ENCODE measurements at places on chromosomes 3 and 15.
A peak's percentile ranks its signal among the peaks of the same experiment; 100 is the strongest.

GRCh38 chr15:55434989-55435825, 26.9 kb downstream of the PIERCE2 start:
- no peak overlapping the region for H3K4me3 ChIP-seq
- no peak overlapping the region for H3K27ac ChIP-seq
- DNase-seq: peak; percentile 83
- no peaks in the 10 kb centered on the region for H3K36me3 ChIP-seq

- H3K27me3 ChIP-seq: peaks cover 9% of the 10 kb centered on the region
- no peak for DNase-seq
- H3K36me3 ChIP-seq: no peaks in the 10 kb centered on the region
- H3K27ac ChIP-seq: no peak overlapping the region
- H3K4me1 ChIP-seq: no peaks in the 10 kb centered on the region
- H3K4me3 ChIP-seq: no peak overlapping the region
Observed at GRCh38 chr15:56322444-56322843, 42.8 kb upstream of the TEX9 start.

DNA sequence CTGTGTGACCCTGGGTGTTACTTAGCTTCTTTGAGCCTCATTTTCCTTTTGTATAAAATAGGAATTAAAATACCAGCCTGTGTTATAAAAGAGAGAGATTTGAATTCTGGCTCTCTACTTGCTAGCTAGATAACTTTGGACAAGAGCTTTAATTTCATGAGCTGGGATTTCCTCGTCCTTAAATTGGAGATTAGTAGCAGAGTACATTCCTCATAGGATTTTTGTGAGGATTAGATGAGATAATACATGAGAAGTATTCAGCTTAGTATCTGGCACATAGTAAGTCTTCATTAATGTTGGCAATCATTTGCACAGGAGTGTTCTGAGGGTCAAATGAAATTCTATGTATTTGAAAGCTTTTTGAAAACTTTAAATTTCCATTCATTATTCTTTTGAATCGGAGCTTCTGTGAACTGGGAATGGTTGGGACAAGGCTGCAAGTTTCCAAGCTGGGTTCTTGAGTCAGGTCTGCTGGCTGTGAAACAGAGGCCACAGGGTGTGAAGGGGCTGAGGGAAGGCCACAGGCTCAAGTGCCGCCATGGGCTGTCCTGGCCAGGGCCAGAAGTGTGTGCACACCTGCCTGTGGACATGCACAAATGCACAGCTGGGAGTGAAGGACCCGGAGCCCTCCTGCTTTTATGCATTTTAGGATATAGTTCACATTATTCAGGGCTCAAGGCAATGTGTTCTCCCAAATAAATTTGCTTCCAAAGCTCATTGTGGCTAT, 17.2 kb downstream of the ALPK3 start:
- H3K4me3 ChIP-seq: no peak overlapping the region
- no peak for DNase-seq
- no peaks in the 10 kb centered on the region for H3K27me3 ChIP-seq
- H3K27ac ChIP-seq: no peak overlapping the region

DNA sequence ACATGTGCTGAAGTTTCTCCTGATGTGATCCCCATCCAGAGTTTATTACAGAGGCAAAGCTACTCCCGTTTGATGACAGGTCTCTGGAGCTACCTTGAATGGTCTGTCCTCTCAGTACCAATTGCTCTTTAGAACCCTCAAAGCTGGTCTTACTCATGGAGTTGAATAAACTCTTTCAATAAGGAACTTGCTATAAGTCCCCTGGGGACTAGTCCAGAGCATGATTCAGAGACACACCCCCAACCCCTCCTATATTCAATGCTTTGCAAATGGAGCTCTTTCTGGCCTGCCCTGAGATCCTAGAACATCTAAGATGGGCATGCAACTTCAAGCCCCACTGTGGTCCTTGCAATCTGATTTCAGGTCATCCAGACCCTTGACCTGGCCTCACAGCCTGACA, 23.9 kb upstream of the TPM1 start:
- H3K36me3 ChIP-seq: no peaks in the 10 kb centered on the region
- H3K27me3 ChIP-seq: no peaks in the 10 kb centered on the region
- peaks cover 22% of the 10 kb centered on the region for H3K4me1 ChIP-seq

- H3K27me3 ChIP-seq: peaks cover 10% of the 10 kb centered on the region
- no peak overlapping the region for H3K4me3 ChIP-seq
- no peaks in the 10 kb centered on the region for H3K4me1 ChIP-seq
- H3K27ac ChIP-seq: no peak overlapping the region
Observed at GRCh38 chr3:195555110-195555509, 12.0 kb upstream of the PPP1R2 start.
